HS-27A (cell line): ENCODE measurements at places on chromosomes 16 and 17.
A peak's percentile ranks its signal among the peaks of the same experiment; 100 is the strongest.

GRCh38 chr17:333626-334396 is 18.8 kb downstream of the RPH3AL start:
- no peak for DNase-seq

DNA sequence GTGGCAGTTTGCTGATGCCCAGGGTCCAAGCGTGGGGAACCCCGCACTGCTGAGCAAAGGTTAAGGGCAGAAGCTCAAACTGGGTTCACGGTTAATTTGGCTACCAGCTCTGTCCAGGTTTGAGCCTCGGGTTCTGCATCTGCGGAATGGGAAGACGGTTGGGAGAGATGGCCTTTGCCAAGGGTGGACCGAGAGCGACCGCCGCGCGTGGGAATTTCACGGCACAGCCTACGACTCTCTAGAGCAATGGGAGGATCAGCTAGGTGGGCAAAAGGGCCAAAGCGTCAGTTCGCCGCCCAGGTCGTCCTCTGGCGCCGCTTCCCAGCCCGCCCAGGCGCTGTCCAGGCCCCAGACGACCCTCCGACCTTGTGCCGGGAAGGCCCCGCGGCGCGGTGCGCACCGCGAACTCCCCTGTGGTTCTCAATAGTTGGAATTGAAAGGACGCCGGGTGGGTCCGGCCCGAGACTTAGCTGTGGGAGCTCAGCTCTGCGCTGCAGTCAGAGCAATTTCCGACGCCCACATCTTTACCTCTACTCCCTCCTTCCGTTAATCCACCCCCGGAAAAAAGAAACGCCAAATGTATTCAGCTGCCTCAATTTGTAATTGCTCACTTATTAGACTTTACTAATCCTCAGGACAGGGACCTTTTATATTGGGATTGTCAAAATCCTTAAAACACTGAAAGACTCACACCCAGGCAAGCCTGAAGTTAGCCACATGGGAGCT is 2.5 kb upstream of the HS3ST3B1 start:
- DNase-seq, result no peak

GRCh38 chr16:35691057-35691456 is 2231.6 kb downstream of the TP53TG3F start:
- DNase-seq, result no peak

DNA sequence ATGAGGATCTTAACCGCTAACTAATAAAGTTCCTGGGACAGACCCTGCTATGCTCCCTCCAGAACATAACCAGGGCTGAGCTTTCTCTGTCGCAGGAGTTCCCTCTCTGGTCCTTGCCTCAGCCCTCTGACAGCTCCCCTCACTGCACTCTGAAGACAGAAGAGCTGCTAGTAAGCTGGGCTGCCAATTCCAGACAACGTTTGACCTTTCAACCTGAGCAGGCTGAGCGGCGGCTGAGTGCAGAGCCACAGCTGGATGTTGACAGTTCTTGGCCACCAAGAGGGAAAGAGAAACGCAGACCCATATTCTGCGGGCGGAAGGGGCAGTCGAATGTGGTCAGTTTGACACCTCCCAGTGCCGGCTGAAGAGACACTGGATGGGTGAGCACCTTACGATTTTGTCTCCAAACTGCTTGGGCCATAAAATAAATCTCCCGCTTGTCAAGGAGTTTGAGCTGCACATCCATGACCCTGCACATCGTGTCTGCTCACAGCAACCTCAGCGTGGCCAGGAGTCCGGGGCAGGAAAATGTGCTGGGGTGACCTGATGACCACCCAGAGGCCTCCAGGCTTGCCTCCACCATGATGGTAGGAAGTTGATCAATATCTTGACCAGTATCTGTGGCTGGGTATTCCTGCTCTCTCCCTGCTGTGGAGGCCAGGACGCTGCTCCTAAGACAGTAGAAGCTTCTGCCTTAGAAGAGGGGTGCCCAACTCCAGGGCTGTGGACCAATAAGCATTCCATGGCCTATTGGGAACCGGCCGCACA is 209.2 kb downstream of the PARN start:
- DNase-seq, result no peak

- DNase-seq, result no peak
These were observed 6.0 kb upstream of the CCL3 start for GRCh38 chr17:36095992-36096391.

- DNase-seq, result peak; percentile 59
These were observed 28.6 kb downstream of the SLC38A8 start for GRCh38 chr16:84013787-84014569.

DNA sequence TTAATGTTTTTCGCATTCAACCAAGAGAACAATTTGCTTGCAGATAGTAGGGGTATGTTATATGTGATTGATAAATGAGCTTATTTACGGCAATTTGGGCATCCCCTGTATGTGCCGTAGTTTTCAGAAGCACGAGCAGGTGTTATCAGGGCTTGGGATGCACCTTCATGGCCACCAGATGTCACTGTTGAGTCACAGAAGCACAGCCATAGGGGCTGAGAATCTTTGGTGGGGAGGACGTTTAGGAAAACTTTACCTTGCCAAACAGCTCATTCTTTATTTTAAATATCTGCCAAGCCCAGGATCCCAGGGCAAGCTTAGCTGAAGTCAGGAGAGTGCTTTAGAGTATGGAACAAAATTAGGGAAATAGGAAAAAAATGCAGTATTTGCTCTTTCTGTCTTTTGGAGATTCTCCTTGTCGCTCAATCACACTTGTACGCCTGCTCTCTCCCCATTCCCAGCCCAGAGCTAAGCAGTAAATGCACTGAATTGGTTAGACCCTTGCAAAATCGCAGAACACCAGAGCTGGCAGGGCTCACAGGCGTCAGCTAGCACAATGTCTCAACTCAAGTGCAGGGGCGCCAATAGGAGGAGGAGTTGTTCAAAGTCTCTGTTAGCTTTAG is 93.6 kb upstream of the MPHOSPH6 start:
- DNase-seq, result peak; percentile 19

DNA sequence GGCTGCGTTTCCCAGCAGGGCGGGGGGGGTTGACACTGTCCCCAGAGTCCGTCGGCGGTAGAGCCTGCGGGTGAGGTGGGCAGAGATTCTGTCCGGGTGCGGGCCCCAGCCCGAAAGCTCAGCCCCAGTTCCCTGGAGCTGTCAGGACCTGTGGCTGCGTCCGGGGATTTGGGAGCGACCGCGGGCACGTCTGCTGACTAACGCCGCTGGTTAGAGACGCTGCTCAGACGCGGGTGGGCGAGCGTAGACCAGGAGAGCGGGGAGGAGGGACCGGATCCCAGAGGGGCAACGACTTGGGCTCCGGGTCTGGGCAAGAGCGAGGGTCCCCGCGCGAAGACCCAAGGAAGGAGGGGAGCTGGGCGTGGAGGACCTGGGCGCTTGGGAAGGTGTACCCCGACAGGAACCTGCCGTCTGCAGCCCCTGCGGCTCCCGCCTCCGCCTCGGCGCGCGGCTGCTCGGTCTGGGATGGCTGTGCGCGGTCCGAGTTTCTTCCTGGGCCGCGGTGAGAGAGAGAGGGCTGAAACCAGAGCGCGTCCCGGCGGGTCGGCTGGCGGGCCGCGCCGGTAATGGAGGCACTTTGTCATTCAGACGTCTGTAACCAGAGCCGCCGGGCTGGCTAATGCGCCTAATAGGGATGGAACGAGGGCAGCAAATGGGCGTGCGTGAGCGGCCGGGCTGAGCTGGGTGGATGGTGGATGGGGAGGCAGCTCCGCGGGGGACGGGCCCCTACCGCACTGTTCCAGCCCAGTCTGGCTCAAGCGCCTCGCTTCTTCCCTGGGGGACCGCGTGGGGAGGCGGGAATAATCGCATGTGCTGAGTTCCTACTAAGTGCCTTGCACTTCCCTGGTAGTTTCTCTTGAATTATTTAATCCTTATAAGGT is 2.3 kb downstream of the NGFR start:
- no peak for DNase-seq

DNA sequence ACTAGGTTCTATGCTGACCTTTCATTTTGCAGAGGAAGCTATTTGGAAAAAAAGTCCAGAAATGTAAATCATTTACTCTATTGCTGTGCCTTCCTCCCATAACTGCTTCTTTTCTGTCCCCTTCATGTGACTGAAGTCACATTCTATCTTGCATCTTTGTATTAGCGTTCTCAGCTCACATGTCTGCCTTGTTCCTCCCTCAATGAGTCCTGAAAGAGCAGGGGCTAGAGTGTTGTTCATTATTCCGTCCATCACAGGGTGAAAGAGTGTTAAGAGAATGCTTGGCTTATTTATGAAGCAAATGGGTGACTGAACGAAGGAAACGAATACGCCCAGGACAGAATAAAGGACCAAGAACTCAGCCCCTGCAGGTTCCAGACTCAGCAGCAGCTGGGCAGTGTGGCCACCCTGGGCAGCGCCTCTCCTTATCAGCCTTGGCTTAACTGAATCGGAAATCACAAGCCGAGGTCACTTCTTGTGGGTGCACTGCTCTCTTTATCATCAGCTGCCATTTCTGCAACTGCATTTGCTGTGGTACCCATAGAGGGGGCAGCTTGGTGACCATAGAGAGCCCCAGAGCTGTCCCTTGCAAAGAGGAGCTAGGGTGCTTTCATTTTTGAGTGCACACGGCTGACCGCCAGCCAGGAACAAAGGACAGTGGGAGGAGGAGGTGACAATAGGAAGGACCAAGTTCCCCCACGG is 1.8 kb upstream of the PIK3R6 start:
- no peak for DNase-seq

DNA sequence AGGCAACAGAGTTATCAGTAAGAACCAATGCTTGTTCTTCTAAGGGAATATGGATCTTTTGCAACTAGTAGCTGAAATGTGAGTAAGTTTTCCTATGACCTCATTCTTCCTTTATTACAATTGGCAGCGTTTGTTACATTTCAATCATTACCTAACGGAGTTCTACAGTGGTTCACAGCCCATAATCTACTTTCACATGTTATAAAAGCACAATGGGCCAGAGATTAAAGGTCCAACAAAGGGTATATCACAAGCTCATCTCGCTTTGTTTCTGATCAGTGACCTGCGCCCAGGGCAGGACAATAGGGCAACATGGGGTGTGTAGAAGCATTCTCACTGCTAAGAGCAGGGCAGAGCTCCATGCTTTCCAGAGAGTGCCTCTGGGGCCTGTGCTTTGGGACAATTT is 279.9 kb upstream of the DYNLRB2 start:
- no peak for DNase-seq

DNA sequence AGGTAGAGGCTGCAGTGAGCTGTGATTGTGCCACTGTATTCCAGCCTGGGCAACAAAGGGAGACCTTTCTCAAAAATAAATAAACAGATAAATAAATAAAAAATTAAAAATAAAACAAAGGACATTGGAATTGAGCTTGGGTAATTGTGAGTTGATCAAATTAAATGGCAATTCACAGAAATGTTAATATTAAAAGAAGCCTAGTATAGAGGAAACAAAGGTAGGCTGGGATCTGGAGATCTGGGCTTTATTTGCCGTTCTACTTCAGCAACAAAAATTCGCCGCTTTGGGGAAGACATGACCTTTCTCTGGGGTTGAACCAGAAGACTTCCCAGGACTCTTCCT is 332 bp upstream of the VPS25 start:
- no peak for DNase-seq

DNA sequence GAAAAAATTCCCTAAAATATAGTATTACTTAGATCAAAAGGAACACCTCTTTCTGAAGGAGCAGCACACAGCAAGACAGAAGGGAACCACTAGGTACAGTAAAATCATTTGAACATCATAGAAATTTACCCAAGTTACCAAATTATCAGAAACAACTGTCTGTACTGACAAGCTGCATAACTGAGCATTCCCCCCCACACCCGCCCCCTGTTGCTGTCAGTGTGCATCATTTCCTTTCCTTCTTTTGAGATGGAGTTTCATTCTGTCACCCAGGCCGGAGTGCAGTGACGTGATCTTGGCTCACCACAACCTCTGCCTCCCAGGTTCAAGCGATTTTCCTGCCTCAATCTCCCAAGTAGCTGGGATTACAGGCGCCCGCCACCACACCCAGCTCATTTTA is 120.7 kb downstream of the TRIM37 start:
- no peak for DNase-seq

- no peak for DNase-seq
These were observed 23.4 kb downstream of the NUP85 start for GRCh38 chr17:75228847-75229246.

- no peak for DNase-seq
These were observed 31.0 kb upstream of the SLC5A10 start for GRCh38 chr17:18920911-18921441.

DNA sequence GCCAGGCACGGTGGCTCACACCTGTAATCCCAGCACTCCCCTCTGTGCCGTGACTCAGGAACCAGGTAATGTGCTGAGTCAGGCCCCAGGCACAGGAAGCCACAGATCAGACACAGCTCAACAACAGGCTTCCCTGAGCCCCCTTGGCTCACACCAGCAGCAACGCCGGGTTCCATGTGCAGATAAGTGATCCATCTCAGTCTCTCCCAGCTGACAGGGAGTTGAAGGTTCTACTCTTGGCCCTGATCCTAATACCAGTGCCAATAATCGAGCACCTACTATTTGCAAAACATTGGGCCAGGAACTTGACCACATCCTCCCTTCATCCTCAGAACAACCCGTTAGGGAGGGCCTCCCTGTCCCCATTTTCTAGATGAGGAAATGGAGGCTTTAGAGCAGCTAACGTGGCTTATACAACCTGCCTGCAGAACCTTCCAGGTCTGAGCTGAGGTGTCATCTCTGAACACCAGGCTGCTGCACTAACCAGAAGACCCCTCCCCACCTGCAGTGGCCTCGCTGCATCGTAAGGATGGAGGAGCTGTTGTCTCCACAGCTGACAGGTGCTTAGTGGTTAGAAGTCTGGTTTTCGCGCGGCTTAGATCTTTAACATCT is 64.8 kb upstream of the AMZ2 start:
- DNase-seq, result no peak

DNA sequence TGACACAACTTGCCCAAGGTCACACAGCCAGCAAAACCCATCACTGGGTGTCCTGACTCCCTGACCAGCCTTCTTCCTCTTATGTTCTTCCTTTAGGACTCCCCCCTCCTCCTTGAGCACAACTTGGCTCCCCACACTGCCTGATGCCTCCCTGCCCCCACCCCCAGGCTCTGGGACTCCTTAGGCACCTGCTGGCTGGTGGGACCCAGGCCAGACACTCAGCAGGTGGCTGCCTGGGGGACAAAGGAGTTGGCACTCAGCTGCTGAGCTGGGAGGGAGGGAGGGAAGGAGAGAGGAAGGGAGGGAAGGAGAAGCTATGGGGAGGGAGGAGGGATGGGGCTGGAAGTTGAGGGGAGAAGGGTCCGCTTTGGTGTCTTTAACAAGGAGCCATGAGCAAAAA is 8.0 kb downstream of the SEZ6 start:
- DNase-seq, result no peak

- no peak for DNase-seq
These were observed 61.9 kb downstream of the MPHOSPH6 start for GRCh38 chr16:82108100-82108499.

- no peak for DNase-seq
These were observed 282.9 kb upstream of the IRX5 start for GRCh38 chr16:54647725-54648221.
